ENCODE measurements at places on chromosomes 7 and 10. TPM values are rescaled to one million over a fixed set of nuclear protein-coding genes. Genes with fewer than 3 reads are reported as not detected.

- DNase-seq: no peak
Observed at GRCh38 chr7:85471740-85472139, 284.9 kb upstream of the SEMA3D start.

- no peak for DNase-seq
Observed at GRCh38 chr7:53119514-53119941, 84.1 kb downstream of the POM121L12 start.

The CALHM1 gene
- total RNA-seq: not detected

The TAS2R5 gene
- total RNA-seq: 3.4 TPM

GRCh38 chr7:92850516-92850915 lies 14.1 kb upstream of the CDK6 start:
- DNase-seq: no peak
